Activated CD8-positive, alpha-beta memory T cell treated with anti-CD3 and anti-CD28 coated beads, Interleukin-2, amount 10 ng/mL, durations not matched to agents 7 days and 5 days (primary cell): ENCODE measurements at places on chromosomes 11 and 22. TPM values are rescaled to one million over a fixed set of nuclear protein-coding genes. Genes with fewer than 3 reads are reported as not detected.

Gene OR8A1
- total RNA-seq: not detected

Gene PANX3
- not detected for total RNA-seq

Gene SERPING1
- total RNA-seq: not detected

Gene LMF2
- total RNA-seq: 138 TPM

GRCh38 chr11:96265220-96265737, 77.7 kb downstream of the MAML2 start:
- H3K4me1 ChIP-seq: peaks cover 61% of the 10 kb centered on the region
- H3K27me3 ChIP-seq: no peaks in the 10 kb centered on the region
- no peak overlapping the region for H3K4me3 ChIP-seq
- no peak for DNase-seq
- no peak overlapping the region for H3K27ac ChIP-seq
- peaks cover 19% of the 10 kb centered on the region for H3K36me3 ChIP-seq

GRCh38 chr11:111349191-111349695, 29.8 kb downstream of the POU2AF1 start:
- no peaks in the 10 kb centered on the region for H3K36me3 ChIP-seq
- H3K27me3 ChIP-seq: peaks cover 26% of the 10 kb centered on the region
- no peak for DNase-seq
- no peak overlapping the region for H3K4me3 ChIP-seq
- no peak overlapping the region for H3K27ac ChIP-seq
- no peaks in the 10 kb centered on the region for H3K4me1 ChIP-seq

DNA sequence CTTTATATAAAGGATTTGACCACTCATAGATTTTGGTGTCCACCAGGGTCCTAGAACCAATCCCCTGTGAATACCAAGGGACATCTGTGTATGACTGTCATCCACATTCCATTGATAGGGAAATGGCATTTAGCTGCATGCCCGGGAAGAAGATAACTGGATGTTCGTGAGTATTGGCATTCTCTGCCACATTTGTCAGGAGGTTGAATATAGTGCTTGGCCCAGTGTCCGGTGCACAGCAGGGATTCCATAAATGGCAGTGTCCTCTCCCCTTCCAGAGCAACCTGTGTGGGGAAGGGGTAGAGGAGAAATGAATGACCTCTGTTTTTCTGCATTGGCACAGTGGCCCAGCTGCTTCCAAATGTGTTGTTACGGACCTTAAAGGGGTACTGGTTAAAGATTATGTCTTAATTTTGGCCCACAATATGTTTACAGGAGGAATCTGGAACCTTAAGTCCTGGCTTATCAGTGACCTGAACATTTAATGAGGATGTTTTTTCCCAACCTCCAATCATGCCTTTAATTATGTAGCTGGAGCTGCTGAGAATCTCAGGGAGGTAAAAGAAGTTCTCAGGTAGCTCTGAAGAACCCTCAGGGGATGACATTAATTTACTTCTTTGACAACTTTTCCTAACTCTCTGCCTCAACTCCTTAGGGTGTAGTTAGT, 33.6 kb upstream of the OR4B1 start:
- H3K27me3 ChIP-seq: peaks cover under 1% of the 10 kb centered on the region
- no peaks in the 10 kb centered on the region for H3K36me3 ChIP-seq
- no peak for DNase-seq

GRCh38 chr22:31199187-31199586, 12.9 kb upstream of the LIMK2 start:
- H3K27ac ChIP-seq: no peak overlapping the region
- H3K4me3 ChIP-seq: no peak overlapping the region
- H3K36me3 ChIP-seq: no peaks in the 10 kb centered on the region
